ENCODE measurements at places on chromosomes 1 and 21. TPM values are rescaled to one million over a fixed set of nuclear protein-coding genes. Genes with fewer than 3 reads are reported as not detected.

Gene CXADR
- 0.48 TPM for total RNA-seq

Gene ATAD3C
- total RNA-seq, result 2.8 TPM

Gene DPYD
- total RNA-seq, result 13.4 TPM

Gene FCRLB
- 0.43 TPM for total RNA-seq

Gene ALDH4A1
- total RNA-seq, result 13.1 TPM

Gene CR1
- total RNA-seq, result 0.22 TPM

Gene ZNF593OS
- not detected for total RNA-seq
